Stimulated activated CD8-positive, alpha-beta memory T cell treated with anti-CD3 and anti-CD28 coated beads, Interleukin-12 subunit alpha, Interleukin-12 subunit beta, amount 100 ng/mL, for 4 hours (primary cell): ENCODE measurements at places on chromosomes 4 and X.

- no peak for DNase-seq
Measured at GRCh38 chrX:29662759-29663503, 552.4 kb upstream of the MAGEB2 start.

- no peak for DNase-seq
Measured at GRCh38 chr4:160580581-160580980, 1477.7 kb downstream of the RAPGEF2 start.

DNA sequence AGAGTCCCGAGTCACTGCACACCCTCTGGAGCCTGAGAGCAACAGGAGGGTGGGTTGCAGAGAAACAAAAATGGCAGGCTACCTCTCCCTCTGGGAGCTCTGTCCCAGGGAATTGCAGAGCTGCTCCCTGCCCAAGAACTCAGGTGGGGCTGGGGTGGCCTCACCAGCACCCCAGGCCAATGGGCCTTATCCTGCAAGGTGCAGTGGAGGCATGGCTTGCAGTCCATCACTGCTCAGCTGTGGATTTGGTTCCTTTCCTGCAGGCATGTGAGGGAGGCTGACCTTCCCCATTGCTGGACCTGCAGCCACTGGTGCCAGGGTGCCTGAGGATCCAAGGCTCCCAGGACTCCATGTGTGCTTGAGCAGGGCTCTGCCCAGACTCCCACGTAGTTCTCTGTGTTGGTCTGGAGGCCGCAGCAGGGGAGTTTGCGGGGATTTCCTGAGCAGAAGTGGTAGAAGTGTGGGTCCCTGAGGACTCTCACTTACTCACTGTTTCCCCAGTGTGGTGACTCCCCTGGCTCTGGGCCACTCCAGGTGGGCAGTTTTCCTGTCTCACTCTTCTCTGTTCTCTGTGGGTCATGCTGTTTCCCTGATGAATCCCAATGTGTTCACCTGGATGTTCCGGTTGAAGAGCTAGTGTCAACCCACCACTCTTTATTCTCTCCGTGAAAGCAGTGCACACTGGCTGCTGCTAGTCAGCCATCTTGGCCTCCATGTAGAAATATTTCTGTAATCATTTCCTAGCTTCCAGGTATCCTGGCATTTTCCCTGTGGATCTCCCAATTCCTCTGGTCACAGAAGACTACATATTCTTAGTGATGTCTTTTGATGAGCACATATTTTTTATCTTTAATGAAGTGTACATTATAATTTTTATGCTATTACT, 82.3 kb downstream of the ARHGAP24 start:
- DNase-seq = no peak

- no peak for DNase-seq
Measured at GRCh38 chr4:125101719-125102118, 213.0 kb upstream of the FAT4 start.

DNA sequence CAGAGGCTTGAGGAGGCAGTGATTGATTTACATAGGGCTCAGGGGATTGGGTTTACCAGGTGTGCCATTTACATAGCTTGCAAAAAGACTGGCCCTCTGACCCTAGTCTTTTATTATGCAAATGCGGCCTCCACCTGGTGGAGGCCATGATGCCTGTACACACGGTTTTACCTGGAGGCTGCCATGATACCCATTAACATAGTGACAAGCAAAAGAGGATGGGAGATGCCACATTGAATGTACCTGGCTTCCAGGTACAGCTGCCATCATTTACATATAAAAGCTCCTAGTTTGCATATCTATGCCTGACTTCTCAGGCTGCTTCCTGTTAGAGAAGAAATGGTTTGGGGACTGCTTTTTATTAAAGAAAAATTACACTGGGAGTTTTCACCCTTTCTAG, 72.0 kb downstream of the NEXMIF start:
- DNase-seq = no peak

- no peak for DNase-seq
Measured at GRCh38 chrX:68918202-68918601, 89.4 kb downstream of the EFNB1 start.

DNA sequence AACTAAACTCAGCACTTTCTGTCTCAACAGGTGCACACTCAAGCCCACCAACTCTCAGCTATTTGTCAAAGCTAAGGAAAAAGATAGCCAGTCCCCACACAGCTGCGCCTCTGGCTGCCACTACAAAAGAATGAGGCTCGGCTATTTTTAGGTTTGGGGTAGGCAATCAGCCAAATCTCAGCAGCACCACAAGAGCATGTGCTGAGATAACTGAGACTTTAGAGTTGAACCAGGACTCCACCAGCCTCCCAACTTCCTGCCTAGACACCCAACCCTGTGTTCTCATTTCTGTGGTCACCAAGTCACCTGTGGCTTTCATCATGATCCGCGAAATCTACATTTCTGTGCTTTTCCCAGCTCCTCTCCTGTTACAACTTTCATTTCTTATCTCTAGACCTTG, 28.0 kb downstream of the DMD start:
- DNase-seq = no peak

GRCh38 chrX:17397074-17397473, 22.1 kb downstream of the NHS start:
- DNase-seq = no peak

DNA sequence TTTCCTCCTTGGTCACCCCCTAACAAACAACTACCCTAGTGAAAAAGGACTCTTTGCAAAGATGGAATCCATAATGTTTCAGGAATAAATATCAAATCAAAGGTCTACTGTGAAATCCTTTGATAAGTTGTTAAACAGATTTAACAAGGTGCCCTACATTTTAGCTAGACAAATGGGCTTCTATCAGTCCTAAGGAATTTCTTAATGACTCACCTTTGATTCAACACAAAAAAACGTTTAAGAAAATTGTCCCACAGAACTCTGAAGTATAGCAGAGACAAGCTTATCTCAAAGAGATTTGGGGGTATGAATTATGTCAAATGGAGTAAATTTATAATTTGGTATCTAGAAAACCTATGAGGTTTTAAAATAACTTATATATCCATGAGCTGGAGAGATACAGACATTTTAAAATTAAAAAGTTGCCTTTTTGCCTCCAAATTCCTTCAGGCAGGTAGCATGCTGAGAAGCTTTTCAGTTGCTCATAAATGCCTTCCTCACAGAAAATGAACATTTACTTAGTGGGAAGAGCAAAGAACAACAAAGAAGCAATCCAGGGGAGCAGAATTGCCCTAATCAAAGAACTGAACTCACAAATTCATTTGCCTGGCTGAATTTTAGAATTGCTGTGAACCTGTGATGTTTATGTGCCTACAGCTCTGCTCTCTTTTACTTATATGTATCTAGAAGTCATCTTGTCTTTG, 649.3 kb downstream of the STPG2 start:
- no peak for DNase-seq

GRCh38 chr4:113481820-113482219, 279.7 kb downstream of the CAMK2D start:
- no peak for DNase-seq

DNA sequence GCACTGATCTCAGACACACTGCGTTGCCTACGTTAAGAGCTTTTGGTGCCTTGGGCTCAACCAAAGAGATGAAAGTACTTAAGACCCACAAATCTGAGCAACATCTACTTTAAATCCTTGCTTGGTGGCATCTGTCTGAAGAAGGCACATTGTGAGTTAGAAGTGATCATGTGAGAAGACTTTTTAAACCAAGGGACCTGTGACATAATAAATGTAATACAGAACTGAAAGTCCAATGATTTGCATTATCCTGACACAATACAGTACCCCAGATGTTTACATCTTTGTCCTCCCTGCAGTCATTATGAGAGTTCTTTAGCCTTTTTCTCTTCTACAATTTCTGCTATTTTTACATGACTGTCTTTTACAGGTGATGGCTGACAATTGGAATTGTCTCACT, 96.7 kb upstream of the FTHL17 start:
- DNase-seq = no peak

GRCh38 chr4:179110356-179110755, 1668.1 kb upstream of the AGA start:
- no peak for DNase-seq
